ENCODE measurements at places on chromosomes 6 and 20.

- DNase-seq: no peak
These were observed 275.9 kb upstream of the PRND start for GRCh38 chr20:4445784-4446183.

GRCh38 chr6:83443516-83443915, 12.7 kb upstream of the ME1 start:
- DNase-seq: no peak

GRCh38 chr6:14107000-14107399, 10.6 kb upstream of the CD83 start:
- no peak for DNase-seq

- DNase-seq: no peak
These were observed 652.1 kb downstream of the TBC1D32 start for GRCh38 chr6:120682145-120682544.

DNA sequence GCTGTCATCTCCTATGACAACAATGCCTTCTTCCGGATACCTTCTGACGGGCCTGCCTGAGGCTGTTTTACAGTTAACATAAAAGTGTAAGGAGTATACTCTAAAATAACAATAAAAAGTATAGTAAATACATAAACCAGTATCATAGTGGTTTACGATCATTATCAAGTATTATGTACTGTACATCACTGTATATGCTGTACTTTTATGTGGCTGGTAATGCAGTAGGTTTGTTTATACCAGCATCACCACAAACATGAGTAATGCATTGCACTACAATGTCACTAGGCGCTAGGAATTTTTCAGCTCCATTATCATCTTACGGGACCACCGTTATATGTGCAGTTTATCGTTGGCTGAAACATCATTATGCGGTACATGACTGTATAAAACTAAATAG, 76.5 kb downstream of the VEGFA start:
- no peak for DNase-seq

DNA sequence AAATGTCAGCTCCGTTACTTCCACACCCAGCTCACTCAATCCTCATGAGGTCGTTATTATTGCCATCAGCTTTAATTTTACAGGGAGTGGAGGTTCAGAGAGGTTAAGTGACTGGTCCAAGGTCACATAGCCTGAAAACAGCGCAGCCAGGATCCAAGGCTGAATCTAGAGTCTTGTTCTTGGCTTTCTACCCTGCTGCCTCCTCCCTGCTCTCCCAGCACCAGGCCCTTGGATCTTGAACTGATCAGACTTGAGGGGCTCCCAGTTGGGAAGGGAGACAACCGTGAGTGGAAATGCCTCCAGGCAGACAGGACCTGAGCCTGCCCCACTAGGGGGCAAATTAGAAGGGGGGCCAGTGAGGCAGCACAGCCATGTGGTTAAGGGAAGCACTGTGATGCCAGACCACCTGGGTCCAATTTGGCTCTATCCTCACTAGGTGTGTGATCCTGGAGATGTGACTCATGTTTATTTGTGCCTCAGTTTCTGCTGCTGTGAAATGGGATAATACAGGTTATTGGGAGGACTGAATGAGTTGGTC, 135.6 kb upstream of the PTPN1 start:
- DNase-seq: no peak

- no peak for DNase-seq
These were observed 11.1 kb upstream of the NOTCH4 start for GRCh38 chr6:32234934-32235333.

DNA sequence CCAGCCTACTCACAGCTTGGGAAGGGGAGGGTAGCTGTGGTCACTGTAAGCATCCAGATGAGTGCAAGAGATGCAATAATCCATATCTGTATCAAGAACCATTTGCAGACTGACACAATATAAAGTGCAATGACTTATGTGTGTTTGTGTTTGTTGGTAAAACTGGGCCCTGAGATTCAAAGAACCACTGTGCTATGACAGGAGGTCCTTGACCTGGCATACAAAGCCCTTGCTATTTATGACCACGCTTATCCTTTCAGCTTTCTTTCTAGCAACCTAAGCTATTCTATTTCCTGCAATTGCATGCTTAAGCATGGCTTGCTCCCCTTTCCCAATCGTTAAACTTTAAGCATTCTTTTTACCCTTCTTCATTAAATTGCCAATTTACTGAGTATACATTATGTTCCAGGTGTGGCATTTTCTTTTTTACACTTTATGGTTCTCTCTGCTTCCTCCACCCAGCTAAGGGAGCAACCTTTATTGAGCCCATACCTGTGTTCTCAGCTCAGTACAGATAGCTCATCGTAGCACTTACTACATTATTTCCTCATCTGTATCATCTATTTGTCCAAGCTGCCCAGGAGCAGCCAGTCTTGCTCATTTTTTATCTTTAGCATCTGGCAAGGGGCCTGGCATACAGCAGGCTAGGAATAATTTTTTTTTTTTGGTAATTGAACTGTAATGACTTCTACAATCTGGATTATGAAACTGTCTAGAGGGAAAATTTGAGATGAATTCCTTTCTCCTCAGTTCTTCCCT, 3.5 kb downstream of the MCUR1 start:
- no peak for DNase-seq

DNA sequence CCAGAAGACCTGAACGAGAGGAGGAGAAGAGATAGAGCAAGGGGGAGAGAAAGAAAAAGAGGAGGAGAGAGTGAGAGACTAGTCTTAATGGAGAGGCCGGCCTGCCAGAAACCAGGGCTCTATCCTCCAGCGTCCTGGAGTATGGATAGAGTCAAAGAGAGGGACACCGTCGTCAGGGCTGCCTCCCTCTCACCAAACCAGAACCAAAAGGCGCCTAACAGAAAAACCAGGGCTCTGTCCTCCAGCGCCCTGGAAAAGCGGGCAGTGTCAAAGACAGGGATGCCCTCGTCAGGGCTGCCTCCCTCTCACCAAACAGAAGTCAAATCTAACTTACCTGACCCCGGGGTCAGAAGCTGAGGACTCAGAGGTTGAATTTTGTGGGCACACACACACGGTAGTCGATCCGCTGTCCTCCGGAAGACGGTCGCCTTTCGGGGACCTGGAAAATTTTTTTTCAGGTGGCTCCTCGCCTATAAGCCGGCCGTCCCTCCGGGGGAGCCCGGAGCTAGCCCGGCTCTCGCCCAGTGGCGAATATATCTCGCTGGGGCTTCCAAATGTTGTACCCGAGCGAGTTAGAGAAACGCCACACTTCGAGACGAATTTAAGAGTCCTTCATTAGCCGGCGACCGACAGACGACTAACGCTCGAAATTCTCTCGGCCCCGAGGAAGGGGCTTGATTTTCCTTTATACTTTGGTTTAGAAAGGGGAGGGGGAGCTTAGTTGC, 148.2 kb downstream of the TRIM27 start:
- no peak for DNase-seq

- DNase-seq: no peak
These were observed 6.7 kb downstream of the ACOT13 start for GRCh38 chr6:24673625-24674024.

DNA sequence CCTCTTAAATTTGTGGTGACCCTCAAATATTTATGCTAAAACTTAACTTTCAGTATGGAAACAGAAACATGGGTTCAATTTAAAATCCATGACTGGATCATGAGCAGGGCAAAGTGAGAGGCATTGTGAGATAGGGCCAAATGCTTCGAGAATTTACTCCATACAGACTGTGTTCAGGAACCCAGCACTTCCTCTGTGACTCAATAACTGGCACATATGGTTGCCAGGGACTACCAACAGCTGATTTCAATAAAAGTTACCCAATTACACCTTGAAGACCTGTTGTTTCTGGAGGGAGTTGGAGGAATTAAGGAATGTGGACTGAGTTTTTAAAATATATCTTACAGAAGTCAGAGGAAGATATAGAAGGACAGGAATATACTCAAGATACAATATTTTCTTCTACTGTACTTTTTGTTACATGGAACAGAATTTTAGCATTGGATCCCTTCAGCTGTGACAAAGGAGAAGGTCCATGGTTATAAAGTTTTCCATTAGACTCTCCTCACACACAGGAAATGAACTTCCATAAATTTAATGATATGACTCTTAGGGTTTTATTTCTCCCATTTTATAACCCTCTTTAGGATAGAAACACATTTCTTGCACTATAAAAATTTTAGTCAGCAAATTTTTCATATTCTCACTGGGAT, 258.5 kb downstream of the KHDC1L start:
- no peak for DNase-seq
